CD4-positive, alpha-beta T cell treated with Interleukin-6 at 100 ng/mL for 8 hours (primary cell): ENCODE measurements at places on chromosomes 4 and X.

DNA sequence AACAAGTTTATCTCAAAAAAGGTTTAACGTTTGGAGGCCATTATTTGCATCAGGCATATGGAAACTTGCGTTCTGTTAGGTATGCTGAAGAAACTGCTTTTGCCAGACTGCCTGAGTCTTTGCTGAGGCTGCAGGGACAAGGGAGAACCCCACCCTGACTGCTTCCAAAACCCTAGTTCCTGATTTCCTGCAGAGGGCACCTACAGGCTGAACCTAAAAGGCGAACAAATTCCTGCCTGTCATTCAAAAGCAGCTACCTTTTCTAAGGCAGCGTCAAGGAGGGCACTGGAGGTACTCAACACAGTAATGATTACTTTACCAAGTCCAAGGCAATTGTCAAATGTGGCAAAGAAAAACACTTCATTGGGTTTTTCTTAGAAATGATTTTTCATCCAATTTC is 578 bp upstream of the CORIN start:
- no peak for DNase-seq

DNA sequence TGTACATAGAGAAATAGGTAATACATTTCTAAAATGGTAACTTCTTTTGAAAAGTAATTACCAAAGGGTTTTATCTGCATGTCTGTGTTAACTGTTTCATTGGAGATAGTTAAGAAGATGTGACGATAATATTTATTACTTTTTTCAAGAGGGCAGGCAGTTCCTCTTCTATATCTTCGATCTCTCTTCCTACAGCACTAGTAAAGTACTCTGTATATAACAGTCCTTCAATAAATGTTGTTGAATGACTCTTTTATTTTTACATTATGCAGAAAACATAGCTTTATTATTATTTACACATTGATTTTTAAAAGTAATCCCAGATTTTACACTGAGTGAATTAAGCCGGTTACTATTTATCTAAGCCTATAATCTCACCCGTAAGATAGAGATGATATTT is 51.8 kb downstream of the TMPRSS11E start:
- no peak for DNase-seq

DNA sequence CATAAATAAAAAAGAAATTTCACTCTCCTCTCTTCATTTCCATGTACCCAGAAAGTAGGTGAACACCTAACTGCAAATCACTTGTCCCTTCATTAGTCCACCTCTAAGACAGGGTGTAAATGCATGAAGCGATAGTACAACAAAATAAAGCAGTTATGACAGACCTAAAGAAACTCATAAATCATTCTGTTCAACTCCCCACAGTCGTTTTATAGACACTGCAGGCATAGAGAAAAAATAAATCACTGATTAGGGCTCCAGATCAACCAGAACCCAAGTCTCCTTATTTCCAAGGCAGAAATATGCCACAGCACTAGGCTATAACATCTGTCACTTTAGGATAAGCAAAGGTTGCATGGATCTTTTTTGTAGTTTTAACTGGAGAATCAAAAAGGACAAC is 3.0 kb downstream of the RASGEF1B start:
- no peak for DNase-seq

DNA sequence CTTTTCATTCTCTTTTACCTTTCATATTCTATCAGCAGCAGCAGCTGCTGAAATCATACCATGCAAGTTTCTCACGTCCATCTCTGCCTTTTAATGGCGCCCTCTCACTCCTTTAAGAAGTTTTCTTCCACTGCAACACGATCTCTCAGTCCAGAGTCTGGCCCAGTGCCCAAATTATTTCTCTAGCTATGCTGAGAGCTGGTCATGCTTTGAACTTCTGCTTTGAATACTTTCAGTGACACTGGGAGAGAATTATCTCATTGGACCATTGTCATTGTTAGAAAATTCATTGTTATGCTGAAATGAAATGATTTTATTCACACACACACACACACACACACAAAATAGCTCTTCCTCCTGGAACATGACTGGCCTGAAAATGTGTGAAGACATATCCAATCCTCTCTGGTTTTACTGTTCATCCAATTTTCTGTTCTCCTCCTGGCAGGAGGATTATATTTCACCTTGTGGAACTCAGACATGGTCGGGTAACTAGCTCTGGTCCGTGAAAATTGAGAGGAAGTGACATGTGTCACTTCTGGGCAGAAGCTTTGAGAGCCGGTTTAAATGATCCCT is 1.3 kb upstream of the PDHA1 start:
- DNase-seq, result no peak
